ENCODE measurements at places on chromosomes 1 and 21. TPM values are rescaled to one million over a fixed set of nuclear protein-coding genes. Genes with fewer than 3 reads are reported as not detected.
A peak's percentile ranks its signal among the peaks of the same experiment; 100 is the strongest.

GRCh38 chr1:2429780-2430591, 17.6 kb upstream of the PEX10 start:
- DNase-seq, result no peak

DNA sequence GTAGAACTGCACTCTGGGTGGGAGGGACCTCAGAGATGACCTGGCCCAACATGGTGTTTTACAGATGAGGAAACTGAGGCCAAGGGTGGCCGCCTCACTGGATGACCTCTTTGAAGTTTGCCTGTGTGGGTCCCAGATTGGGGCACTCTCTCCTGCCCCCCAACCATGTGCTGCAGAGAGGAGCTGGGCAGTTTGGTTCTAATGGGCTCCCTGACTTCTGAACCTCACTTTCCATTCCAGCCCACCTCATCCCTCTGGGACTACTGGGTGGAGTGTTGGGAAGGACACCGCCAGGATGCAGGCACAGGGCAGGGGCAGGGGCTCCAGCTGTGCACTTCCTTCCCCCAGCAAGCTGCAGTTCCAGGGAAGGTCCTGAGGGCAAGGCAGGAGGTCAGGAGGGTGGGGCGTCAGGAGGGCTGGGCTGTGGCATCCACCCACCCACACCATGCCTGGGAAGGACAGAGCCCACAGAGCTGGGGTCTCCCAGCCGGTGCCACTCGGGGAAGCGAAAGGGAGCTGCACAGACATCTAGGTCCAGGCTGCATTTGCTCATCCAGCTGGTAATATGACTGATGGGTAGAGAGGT, 10.3 kb upstream of the EPS8L3 start:
- no peak for DNase-seq

GRCh38 chr21:26795866-26796329, 49.3 kb downstream of the ADAMTS1 start:
- DNase-seq, result peak; percentile 37

Gene IGSF9
- 10.0 TPM for polyA plus RNA-seq

DNA sequence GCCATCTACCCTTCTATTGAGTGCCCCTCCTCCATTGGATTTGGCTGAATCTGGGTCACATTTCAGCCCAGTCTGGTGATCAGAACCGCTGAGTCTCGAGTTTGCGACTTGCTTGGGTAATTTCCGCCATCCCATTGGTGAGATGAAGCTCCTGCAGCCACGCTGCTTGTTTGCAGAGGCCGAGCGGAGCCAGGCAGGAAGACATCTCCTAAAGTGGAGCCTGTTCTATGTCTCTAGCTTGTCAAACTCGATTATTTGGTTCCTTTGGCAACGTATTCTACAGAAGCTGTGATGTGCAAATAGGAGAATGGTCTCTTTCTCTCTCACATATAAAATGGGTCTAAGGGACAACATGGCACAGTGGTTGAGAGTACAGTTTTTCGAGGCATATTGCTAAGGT, 206.8 kb upstream of the PLXNA2 start:
- no peak for DNase-seq

Gene MYOCOS
- 0.43 TPM for polyA plus RNA-seq

DNA sequence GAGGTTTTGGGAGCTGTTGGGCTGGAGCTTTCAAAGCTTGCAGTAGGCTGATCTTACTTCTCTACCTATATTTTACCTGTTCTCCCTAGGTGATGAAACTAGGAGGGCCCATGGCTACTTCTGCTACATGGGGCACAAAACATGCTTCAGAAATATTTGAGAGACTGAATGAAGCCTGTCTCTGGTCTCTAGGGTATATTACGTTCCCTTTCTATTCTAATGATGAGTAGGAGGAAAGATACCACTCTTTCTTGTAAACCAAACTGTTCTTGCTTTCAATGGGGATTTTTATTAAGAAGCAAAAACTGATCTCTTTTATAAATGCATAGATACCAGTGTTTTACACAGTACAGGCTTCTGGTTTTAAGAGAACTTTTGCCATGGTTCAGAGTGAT, 103.1 kb downstream of the GALNT2 start:
- no peak for DNase-seq

- DNase-seq, result no peak
These were observed 19.8 kb upstream of the DDAH1 start for GRCh38 chr1:85484716-85485115.
